Right ventricle myocardium inferior (tissue), 1 donor: ENCODE measurements at places on chromosomes 4 and X.

DNA sequence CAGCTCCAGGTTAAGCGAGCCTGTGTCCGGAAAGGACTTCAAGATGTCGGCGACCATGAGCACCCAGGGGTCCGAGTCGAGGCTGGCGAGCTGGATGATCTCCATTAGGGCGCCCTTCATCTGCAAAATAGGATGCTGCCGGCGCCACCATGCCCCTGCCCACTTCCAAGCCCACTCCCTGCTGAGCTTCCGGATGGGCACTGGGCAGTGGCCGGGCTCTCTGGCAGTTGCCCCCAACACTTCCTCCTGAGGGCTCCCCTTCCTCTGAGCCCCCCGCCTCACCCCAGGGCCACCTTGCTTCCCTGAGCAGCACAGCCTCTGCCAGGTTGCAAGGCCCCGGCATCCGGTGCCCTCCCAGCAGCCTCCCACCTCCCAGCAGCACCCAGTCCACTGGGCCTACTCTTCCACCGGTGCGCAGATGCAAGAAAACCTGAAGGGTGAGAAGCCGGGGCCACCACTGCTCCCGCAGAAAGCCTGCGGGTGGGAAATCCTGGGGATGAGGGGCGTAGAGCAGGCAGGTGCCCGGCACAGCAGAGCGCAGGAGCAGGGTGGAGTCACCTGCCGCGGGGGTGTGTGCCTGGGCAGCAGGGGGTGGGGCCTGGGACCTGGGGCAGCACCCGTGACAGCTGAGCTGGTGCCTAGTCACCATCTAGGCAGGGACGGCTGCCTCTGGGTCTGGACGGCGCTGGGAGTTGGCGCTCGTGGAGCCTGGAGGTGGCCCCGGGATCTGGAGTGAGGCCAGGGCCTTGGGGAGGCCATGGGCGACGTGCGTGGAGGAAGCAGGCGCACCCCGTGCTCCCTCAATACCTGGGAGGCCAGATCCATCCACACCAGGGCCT lies 17.0 kb downstream of the NELFA start:
- DNase-seq: no peak

- DNase-seq: no peak
Observed at GRCh38 chr4:149343614-149344013, 472.0 kb downstream of the IQCM start.

DNA sequence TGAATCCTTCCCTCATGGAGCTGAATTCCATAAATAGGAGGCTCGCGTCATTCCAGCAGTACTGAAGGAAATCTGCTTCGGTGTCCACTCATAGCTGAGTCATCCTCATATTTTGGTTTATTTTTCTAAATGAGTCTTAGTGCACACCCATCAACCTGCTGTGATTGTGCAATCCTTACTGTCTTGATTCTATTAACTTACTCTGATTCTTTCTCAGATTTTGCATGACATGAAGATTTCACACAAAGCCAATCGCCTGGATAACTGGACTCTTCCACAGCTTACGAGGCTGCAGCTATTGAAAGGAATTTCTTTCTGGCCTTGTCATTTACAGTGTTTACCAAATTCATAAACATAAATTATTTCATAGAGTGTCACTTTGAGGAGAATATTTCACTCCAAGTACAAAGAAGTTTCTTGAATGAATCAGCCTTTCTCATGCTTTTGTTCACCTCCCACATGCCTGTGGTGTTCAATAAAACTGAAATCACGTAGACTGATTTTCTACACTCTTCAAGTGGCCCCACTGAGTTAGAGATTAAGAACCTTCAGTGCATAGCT lies 207.6 kb upstream of the SLITRK2 start:
- no peak for DNase-seq

DNA sequence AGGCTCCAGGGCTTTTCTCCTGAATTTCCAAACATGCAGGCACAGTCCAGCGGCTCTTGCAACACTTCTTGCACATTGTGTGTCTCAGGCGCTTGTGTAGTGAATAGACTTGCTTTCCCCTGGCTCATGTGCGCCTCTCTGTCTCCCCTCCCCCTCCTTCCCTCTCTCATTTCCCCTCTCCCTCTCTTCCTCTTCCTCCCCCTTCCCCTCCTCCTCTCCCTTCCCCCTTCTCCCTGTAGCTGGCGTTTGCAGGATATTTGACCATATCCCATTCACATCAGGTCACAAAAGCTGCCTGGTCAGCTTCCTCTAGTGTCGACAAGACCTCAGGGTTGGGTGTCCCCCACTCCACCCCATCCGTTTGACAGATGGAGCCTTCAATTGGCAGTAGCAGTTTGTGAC lies 2.4 kb downstream of the CHST7 start:
- DNase-seq: no peak

DNA sequence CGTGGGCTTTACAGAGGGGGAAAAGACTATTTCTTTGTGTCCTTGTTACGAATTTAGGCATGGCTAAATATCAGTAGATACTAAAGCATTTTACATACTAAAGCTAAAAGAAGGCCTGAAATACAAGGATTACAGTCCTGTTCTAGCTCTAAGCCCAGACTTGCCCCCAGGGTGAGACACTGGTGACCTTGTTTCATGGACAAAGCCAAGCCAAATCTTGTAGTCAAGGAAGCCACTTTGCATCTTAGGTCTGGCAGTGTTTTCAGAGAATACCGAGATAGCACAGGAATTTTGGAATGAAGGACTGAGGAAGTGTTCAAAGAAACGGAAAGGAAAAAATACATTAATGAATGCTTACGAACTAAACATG lies 733 bp upstream of the G3BP2 start:
- no peak for DNase-seq

GRCh38 chr4:2650276-2650675 lies 105.9 kb downstream of the TNIP2 start:
- no peak for DNase-seq

- no peak for DNase-seq
Observed at GRCh38 chrX:19649226-19649995, 134.1 kb upstream of the MAP3K15 start.

GRCh38 chr4:164926301-164926700 lies 49.3 kb downstream of the APELA start:
- no peak for DNase-seq

- DNase-seq: no peak
Observed at GRCh38 chrX:11446949-11447348, 153.7 kb downstream of the AMELX start.
